ENCODE measurements at places on chromosomes 3 and 15.

DNA sequence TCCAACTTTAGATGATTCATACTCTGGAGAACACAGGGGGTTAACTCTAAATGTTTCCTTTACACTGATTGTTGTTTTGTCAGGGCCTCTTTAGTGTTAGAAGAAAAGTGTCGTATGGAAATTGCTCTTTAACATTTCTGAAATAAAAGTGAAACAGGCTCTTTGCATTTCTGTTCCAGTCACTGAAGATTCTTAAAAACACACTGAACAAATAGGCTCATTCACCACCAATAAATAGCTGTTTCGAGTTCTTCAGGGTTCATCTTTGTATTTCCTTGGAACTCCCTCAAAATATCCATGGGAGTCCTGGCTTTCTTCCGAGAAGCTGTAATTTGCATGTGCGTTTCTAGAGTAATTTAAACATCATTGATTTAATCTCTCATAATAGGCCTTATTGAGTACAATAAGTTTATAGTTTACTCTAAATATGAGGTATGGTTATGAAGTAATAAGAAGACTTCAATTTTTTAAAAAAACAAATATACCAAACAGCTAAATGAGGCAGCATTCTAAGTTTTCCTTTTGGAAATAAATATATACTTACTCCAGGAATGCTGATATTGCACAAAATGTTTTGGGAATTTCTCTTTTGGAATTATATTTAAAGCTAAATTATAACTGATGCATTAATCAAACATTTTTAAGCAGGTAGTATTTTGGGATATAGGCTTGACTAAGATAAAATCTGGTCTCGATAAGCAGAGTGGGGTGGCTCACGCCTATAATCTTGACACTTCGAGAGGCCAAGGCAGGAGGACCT is 327.4 kb downstream of the EPHA3 start:
- no peak overlapping the region for H3K27ac ChIP-seq
- no peak overlapping the region for H3K4me3 ChIP-seq

- H3K4me3 ChIP-seq: no peak overlapping the region
- no peaks in the 10 kb centered on the region for H3K4me1 ChIP-seq
- no peak for DNase-seq
- no peaks in the 10 kb centered on the region for H3K27me3 ChIP-seq
Observed at GRCh38 chr3:115760716-115761115, 137.4 kb downstream of the GAP43 start.

GRCh38 chr15:28952666-28953491 is 67.1 kb downstream of the APBA2 start:
- DNase-seq: no peak
- H3K36me3 ChIP-seq: no peaks in the 10 kb centered on the region
- H3K27me3 ChIP-seq: no peaks in the 10 kb centered on the region
- H3K4me3 ChIP-seq: no peak overlapping the region
- no peak overlapping the region for H3K27ac ChIP-seq
- H3K4me1 ChIP-seq: peaks cover 2% of the 10 kb centered on the region

DNA sequence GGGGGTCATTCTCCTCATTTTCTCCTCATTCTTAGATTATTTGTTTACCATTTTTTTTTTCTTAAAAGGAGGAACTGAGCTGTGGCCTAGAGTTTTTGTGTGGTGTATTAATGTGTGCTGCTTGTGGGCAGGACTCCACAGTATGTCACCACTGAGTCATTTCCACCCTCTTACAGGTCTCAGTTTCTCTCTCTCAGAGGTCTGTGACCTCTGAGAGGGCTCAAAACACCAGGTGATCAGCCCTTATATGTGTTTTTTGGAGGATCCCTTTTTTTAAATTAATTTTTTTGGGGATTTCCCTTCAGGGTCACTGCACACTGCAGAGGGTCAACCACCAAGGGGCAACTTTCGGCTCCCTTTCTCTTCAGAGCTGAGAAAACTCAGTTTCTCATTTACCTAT is 166.4 kb downstream of the SUCNR1 start:
- no peaks in the 10 kb centered on the region for H3K4me1 ChIP-seq
- H3K4me3 ChIP-seq: no peak overlapping the region
- no peaks in the 10 kb centered on the region for H3K36me3 ChIP-seq
- no peak overlapping the region for H3K27ac ChIP-seq

GRCh38 chr15:89665449-89666181 is 10.3 kb upstream of the KIF7 start:
- H3K27ac ChIP-seq: no peak overlapping the region
- peaks cover 20% of the 10 kb centered on the region for H3K27me3 ChIP-seq
- H3K36me3 ChIP-seq: no peaks in the 10 kb centered on the region
- H3K4me3 ChIP-seq: peak overlapping the region; percentile 61
- DNase-seq: peak; percentile 79

DNA sequence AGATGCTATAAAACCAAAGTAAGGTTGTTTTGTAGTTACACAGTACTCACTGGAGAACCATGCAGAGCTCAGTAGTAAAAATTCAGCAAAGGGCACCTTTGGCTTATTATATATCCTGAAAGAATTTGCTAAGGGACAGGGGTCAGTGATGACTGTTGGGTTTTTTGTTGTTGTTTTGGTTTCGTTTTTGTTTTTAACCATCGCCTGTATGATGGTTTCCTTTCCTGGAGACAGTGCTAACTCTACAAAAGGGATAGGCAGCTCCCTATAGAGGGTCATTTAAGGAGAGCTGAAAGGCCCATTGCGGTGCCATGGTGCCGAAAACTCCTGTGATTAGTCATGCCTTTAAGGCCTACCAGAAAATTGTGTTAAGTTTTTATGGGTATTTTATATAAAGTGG is 118.2 kb upstream of the GOLIM4 start:
- no peak overlapping the region for H3K27ac ChIP-seq
- H3K27me3 ChIP-seq: no peaks in the 10 kb centered on the region
- H3K4me3 ChIP-seq: no peak overlapping the region
- DNase-seq: no peak
- no peaks in the 10 kb centered on the region for H3K36me3 ChIP-seq

DNA sequence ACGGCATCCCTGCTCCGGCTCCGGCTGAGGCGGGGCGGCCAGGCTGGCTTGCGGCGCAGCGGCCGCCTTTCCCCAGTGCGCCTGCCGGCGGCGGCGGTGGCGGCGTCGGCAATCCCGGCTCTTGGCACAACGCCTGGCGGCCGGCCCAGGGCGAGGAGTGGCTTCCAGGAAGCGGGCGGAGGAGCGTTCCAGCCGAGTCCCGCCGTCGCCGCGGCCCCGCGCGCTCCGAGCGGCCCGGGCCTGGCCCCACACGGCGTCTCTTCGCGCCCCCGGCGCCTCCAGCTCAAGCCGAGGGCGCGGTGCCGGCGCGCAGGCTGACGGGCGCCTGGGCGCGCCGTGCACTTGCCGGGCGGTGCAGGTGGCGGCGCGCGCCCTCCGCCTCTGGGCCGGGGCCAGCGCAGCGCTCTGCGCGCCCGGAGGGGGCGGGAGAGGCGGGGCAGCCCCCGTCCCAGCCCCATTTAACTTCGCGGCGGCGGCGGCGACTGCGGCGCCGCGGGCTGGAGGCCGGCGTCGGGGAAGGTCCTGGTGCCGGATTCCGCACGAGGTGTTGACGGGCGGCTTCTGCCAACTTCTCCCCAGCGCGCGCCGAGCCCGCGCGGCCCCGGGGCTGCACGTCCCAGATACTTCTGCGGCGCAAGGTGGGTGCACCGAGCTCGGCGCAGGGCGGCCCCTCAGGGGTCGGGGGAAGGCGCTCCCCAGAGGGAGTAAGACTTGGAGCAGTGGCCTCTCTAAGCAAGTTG is at the start of gene ADAMTSL3:
Gene ADAMTSL3, plus strand, starts transcription at position 485 of the 740 bp plus-strand sequence. CDS start 1,639 bp downstream, outside the sequence.
- peak within 1 kb of the TSS; percentile 54 for H3K4me3 ChIP-seq
- peaks cover 41% of the 10 kb centered on the region for H3K27me3 ChIP-seq
- no peak within 1 kb of the TSS for H3K27ac ChIP-seq
- peak; percentile 25 for DNase-seq

- H3K27ac ChIP-seq: no peak overlapping the region
- H3K4me1 ChIP-seq: peaks cover 4% of the 10 kb centered on the region
- no peak for DNase-seq
- no peak overlapping the region for H3K4me3 ChIP-seq
- H3K36me3 ChIP-seq: no peaks in the 10 kb centered on the region
Observed at GRCh38 chr3:183584246-183584913, 28.9 kb upstream of the KLHL6 start.

DNA sequence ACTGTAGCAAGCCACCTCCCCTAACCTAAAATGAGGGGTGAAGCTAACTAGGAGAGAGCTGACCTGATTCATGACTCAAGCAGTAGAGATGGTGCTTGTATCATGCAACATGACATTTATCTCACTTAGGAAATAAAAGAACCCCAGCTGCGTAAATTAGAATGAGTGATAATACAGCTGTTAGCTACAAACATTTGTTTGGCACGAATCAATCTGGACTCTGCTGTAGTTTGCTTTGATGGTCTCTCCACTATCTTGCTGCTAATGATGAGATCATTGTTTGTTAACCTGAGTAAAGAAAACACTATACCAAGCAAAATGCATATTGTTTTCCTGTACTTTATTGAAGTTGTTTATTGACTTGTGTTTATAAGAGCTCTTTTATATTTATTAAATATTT is 92.6 kb downstream of the ALDH1A2 start:
- H3K36me3 ChIP-seq: no peaks in the 10 kb centered on the region
- H3K27me3 ChIP-seq: no peaks in the 10 kb centered on the region
- H3K4me3 ChIP-seq: no peak overlapping the region
- H3K27ac ChIP-seq: no peak overlapping the region
- no peaks in the 10 kb centered on the region for H3K4me1 ChIP-seq

DNA sequence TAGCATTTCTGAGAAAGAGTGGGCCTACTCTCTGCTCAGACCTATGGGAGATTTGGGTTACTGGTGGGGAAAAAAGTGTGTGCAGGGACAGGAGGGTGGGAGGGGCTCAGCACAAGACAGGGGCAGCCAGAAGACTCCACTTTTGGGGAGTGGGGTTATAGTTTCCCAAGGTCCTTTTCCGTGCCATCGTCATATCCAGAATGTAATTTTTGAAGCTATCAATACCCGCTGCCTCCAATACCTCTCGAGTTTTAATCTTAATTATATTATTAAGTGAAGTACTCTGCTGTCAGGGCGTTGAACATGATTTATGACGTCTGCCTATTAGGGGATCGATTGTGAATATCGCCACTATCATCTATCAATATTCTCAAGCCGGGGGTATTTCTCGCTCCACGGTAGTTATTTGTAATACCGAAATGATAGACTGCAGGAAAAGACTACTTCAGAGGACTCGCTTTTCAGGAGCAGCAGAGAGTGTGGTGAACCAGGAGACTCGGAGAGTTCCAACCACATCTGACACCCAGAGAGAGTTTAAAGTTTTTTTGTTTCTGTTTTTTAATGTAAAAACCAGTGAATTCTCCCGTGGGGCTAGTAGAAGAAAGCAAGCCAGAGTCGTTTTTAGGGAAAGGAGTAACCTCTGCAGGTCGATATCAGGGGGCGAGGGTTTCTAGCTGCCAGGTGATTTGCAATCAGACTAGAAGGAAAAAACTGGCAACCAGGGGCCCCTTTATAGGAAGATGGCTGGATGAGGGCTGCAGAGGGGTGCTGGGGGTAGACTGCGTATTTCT is 20.6 kb downstream of the NR2F2 start:
- peaks cover 25% of the 10 kb centered on the region for H3K4me1 ChIP-seq
- no peak for DNase-seq
- peaks cover 100% of the 10 kb centered on the region for H3K27me3 ChIP-seq
- no peaks in the 10 kb centered on the region for H3K36me3 ChIP-seq
- H3K27ac ChIP-seq: no peak overlapping the region
- no peak overlapping the region for H3K4me3 ChIP-seq

DNA sequence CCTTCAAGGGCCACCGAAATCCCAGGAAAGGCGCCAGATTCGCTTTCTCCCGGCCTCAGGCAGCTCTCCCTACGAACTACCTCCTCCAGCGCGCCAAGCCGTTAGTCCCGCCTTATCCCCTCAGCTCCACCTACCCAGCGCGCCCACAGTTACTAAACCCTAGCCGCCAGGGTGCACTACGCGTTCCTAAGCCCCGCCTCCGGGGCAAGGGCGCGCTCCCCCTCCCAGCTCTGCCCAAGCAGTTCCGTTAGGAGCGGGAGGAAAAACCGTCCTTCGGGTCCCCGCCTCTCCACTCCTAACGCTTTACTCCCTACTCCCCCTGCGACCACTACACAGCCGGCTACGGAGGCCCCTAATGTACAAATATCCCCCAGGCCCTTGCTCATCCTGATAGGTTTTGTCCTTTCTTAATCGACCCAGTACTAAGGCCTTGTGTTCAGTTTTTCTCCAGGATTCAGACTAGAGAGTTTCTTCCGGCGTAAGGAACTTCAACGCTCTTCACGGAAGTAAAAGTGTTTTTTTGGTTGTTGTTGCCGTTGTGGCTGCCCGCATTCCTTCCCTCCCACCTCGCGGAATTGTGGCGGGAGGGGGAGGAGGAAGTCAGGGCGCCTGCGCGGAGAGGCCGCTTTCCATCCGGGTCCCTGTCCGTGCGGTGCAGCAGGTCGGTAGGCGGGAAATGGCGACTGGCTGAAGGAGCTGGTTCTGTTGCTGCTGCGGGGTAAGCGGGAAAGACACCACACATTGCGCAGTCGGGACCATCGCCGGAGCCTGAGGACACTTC is at the start of gene CTDSPL2:
Gene CTDSPL2, plus strand, starts transcription at position 655 of the 781 bp plus-strand sequence. CDS start 31,386 bp downstream, outside the sequence.
- no peaks in the 10 kb centered on the region for H3K4me1 ChIP-seq
- H3K4me3 ChIP-seq: peak within 1 kb of the TSS; percentile 100
- no peaks in the 10 kb centered on the region for H3K27me3 ChIP-seq
- peak; percentile 95 for DNase-seq

DNA sequence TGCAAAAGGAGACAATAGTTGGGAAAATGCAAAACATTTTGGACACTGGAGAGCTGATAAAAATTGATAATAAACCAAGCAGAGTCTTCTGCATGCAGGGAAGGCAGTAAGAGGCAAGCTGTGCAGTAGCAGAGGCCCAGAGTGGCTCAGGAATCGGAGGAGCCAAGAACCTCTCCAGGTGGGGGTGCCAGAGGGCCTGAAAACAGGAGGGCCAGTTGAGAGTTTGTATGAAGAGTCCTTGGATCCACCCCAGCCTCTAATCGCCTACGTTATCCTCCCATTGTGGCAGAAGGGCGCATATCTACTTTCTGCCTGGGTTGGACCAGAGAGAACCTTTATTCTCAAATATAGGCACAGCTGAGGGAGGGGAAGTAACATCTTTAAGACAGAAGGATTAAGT is 48.9 kb upstream of the RBP1 start:
- H3K36me3 ChIP-seq: no peaks in the 10 kb centered on the region
- DNase-seq: no peak
- H3K4me1 ChIP-seq: no peaks in the 10 kb centered on the region
- no peaks in the 10 kb centered on the region for H3K27me3 ChIP-seq
- H3K27ac ChIP-seq: no peak overlapping the region

DNA sequence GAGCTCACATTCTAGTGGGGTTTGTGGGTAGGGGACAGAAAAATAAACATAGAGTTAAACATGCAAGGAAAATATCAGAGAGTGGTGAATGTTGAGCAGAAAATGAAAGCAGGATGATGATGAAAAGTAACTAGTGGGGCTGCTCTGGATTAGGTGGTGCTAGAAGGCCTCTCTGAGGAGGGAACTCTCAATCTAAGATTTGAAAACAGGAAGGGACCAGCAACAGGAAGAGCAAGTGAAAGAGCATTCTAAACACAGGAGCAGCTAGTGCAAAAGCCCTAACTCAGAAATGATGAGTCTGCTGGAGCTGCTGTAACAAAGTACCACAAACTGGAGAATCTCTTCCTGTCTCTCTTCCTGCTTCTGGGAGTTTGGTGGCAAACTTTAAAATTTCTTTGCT is 468.6 kb upstream of the AGTR1 start:
- H3K36me3 ChIP-seq: no peaks in the 10 kb centered on the region
- no peak overlapping the region for H3K27ac ChIP-seq
- H3K4me1 ChIP-seq: no peaks in the 10 kb centered on the region
- no peaks in the 10 kb centered on the region for H3K27me3 ChIP-seq

- no peaks in the 10 kb centered on the region for H3K27me3 ChIP-seq
- no peaks in the 10 kb centered on the region for H3K36me3 ChIP-seq
- no peak overlapping the region for H3K4me3 ChIP-seq
- no peaks in the 10 kb centered on the region for H3K4me1 ChIP-seq
- DNase-seq: no peak
- no peak overlapping the region for H3K27ac ChIP-seq
Observed at GRCh38 chr15:60485365-60486055, 6.6 kb upstream of the ICE2 start.
